ENCODE measurements at places on chromosomes 1 and 21.
A peak's percentile ranks its signal among the peaks of the same experiment; 100 is the strongest.

- H3K4me1 ChIP-seq = no peaks in the 10 kb centered on the region
- no peak overlapping the region for H3K4me3 ChIP-seq
- no peaks in the 10 kb centered on the region for H3K27me3 ChIP-seq
- DNase-seq = no peak
- no peaks in the 10 kb centered on the region for H3K36me3 ChIP-seq
Observed at GRCh38 chr1:100866041-100866900, 28.4 kb downstream of the EXTL2 start.

DNA sequence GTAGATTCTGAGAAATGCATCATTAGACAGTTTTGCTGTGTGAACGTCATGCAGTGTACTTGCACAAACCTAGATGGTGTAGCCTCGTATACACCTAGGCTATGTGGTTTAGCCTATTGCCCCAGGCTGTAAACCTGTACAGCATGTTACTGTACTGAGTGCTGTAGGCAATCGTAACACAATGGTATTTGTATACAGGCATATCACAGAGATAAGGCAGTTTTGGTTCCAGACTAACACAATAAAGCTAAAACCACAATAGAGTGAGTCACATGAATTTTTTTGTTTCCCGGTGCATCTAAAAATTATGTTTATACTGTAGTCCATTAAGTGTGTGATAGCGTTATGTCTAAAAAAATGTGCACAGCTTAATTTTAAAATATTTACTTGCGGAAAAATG, 6.9 kb downstream of the IL10RB start:
- H3K36me3 ChIP-seq = peaks cover 83% of the 10 kb centered on the region
- no peak overlapping the region for H3K27ac ChIP-seq
- DNase-seq = no peak
- no peak overlapping the region for H3K4me3 ChIP-seq

DNA sequence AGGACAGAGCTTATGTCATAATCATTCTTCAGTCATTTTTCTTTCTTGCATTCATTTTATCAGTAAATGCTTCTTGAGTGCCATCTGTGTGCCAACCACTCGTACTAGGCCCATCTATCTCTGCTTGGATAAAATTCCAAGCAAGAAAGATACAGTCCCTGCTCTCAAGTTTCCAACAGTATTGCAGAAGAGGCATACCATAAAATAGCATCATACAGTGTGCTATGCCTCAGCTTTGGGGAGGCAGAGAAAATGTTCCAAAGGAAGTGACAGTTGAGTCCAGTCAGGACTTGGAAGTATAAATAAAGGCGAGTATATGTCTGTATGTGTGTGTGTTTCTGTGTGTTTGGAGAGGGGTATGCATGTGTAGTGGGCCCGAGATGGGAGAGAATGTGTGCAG, 113.4 kb upstream of the HOOK1 start:
- H3K27ac ChIP-seq = no peak overlapping the region
- H3K4me3 ChIP-seq = no peak overlapping the region
- H3K27me3 ChIP-seq = no peaks in the 10 kb centered on the region
- H3K4me1 ChIP-seq = peaks cover 21% of the 10 kb centered on the region
- H3K36me3 ChIP-seq = no peaks in the 10 kb centered on the region
- DNase-seq = no peak

DNA sequence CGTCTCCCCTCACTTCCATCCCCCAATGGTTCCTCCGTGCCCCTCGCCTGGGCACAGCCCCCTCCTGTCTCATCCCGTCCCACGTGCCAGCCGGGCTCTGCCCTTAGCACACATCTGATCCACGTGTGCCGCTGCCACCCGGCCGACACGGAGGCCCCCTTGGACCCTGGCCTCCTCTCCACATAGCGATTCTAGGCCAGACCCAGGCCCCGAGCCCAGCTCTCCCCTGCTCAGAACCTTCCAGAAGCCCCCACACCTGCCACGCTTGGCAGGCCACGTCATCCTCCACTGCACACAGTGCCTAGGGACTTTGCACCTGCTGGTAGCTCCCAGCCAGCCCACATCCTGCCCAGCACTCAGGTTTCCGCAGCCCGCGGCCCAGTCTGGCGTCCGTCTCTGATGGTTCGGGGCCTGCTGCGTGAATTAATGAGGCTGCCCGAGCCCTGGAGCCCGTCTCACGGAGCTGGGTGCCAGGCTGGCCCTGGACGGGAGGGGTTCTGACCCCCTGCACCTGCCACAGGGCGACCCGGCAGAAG, 20.1 kb downstream of the PLCH2 start:
- no peak overlapping the region for H3K27ac ChIP-seq

- no peak for DNase-seq
- H3K27ac ChIP-seq = peak overlapping the region; percentile 48
- peaks cover 49% of the 10 kb centered on the region for H3K4me1 ChIP-seq
- no peaks in the 10 kb centered on the region for H3K27me3 ChIP-seq
- H3K36me3 ChIP-seq = no peaks in the 10 kb centered on the region
- no peak overlapping the region for H3K4me3 ChIP-seq
Observed at GRCh38 chr1:92992877-92993276, 31.6 kb upstream of the DIPK1A start.

- H3K27me3 ChIP-seq = no peaks in the 10 kb centered on the region
- no peak overlapping the region for H3K4me3 ChIP-seq
- DNase-seq = no peak
- H3K36me3 ChIP-seq = peaks cover 5% of the 10 kb centered on the region
- H3K27ac ChIP-seq = no peak overlapping the region
Observed at GRCh38 chr1:192161976-192162375, 3.7 kb downstream of the RGS18 start.

DNA sequence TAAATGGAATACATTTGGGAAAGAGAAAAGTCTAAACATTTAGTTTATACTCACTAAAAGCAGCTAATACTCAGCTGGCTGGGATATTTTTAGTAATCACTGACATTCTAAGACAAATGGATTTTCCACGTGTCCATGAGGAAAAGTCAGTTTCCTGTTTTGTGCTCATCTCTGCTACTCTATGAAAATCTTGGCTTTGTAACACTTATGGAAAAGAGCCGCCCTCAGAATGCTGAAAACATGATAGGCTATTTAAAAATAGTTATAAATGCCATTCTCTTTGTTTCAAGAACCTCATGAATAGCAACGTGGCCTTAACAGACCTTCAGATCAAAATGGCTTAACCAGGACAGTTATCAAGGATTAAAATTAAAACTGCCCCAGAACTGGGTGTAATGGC, 29.9 kb downstream of the MRAP start:
- peaks cover 25% of the 10 kb centered on the region for H3K36me3 ChIP-seq
- H3K4me1 ChIP-seq = no peaks in the 10 kb centered on the region
- H3K27ac ChIP-seq = no peak overlapping the region
- DNase-seq = no peak
- no peaks in the 10 kb centered on the region for H3K27me3 ChIP-seq

GRCh38 chr1:925561-926421, 2.1 kb downstream of the SAMD11 start:
- DNase-seq = no peak
- H3K27me3 ChIP-seq = peaks cover 59% of the 10 kb centered on the region
- peaks cover 20% of the 10 kb centered on the region for H3K4me1 ChIP-seq
- H3K4me3 ChIP-seq = peak overlapping the region; percentile 14
- H3K27ac ChIP-seq = peak overlapping the region; percentile 29
- no peaks in the 10 kb centered on the region for H3K36me3 ChIP-seq

GRCh38 chr1:109350655-109351054, 43.8 kb upstream of the MYBPHL start:
- H3K27me3 ChIP-seq = no peaks in the 10 kb centered on the region
- H3K4me3 ChIP-seq = no peak overlapping the region
- H3K36me3 ChIP-seq = no peaks in the 10 kb centered on the region
- H3K4me1 ChIP-seq = no peaks in the 10 kb centered on the region

GRCh38 chr1:156559086-156559796, 13.1 kb downstream of the IQGAP3 start:
- H3K4me3 ChIP-seq = no peak overlapping the region
- H3K4me1 ChIP-seq = no peaks in the 10 kb centered on the region
- H3K36me3 ChIP-seq = no peaks in the 10 kb centered on the region
- H3K27ac ChIP-seq = no peak overlapping the region
- DNase-seq = no peak

GRCh38 chr1:54069791-54070170, 16.4 kb downstream of the TCEANC2 start:
- H3K27ac ChIP-seq = no peak overlapping the region
- no peak for DNase-seq
- H3K36me3 ChIP-seq = peaks cover 2% of the 10 kb centered on the region
- no peak overlapping the region for H3K4me3 ChIP-seq
- H3K4me1 ChIP-seq = no peaks in the 10 kb centered on the region

DNA sequence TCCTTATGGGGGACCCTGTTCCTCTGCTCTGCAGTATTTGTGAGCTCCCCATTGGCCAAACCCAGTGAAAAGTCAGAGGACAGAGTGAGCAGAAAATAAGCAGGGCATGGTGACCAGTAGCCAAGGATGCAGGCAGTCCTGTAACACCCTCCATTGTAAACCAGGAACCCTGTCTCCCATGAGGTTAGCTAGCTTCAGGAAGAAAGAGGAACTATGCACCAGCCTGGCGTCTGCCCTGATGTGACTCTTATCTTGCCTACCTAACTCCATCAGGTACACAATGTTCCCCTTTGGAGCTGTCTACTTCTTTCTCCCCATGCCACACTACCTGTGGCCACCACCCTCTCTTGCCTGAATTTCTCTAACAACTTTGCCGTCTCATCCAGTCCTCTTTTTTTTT, 119.2 kb downstream of the LRIG2 start:
- H3K4me3 ChIP-seq = no peak overlapping the region
- no peak for DNase-seq
- H3K4me1 ChIP-seq = no peaks in the 10 kb centered on the region

GRCh38 chr21:32653326-32653901, 41.2 kb upstream of the CFAP298 start:
- peaks cover 2% of the 10 kb centered on the region for H3K4me1 ChIP-seq
- H3K36me3 ChIP-seq = peaks cover 70% of the 10 kb centered on the region
- H3K27ac ChIP-seq = no peak overlapping the region
- DNase-seq = peak; percentile 10

GRCh38 chr1:8055973-8056372, 29.9 kb upstream of the ERRFI1 start:
- peaks cover 4% of the 10 kb centered on the region for H3K27me3 ChIP-seq
- no peak overlapping the region for H3K4me3 ChIP-seq
- no peaks in the 10 kb centered on the region for H3K36me3 ChIP-seq
- H3K27ac ChIP-seq = no peak overlapping the region

GRCh38 chr1:28507247-28507645, 1.4 kb downstream of the RCC1 start:
- peaks cover 33% of the 10 kb centered on the region for H3K36me3 ChIP-seq
- peaks cover 68% of the 10 kb centered on the region for H3K4me1 ChIP-seq
- no peak for DNase-seq
- H3K4me3 ChIP-seq = peak overlapping the region; percentile 97

DNA sequence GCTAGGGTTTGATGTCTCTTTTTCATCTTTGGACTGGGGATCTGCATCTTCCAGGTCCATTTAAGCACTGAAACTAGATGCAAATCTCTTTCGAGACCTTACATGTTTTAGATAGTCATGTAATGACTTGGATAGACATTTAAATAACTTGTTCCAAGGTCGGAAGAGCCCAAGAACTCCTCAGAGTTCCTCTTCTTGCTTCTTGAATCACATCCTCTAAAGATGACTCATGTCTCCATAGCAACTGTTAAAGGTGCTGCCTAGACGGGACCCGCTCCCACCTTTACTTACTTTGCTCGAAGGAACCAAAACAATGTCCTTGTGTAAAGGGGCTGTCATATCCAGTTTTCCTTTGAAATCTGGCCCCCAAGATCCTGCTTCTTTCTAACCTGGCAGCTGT, 130.0 kb downstream of the EDEM3 start:
- no peaks in the 10 kb centered on the region for H3K36me3 ChIP-seq
- no peak overlapping the region for H3K27ac ChIP-seq
- H3K4me3 ChIP-seq = no peak overlapping the region
- H3K27me3 ChIP-seq = no peaks in the 10 kb centered on the region

GRCh38 chr1:6285336-6285735, 24.4 kb upstream of the GPR153 start:
- peaks cover 2% of the 10 kb centered on the region for H3K4me1 ChIP-seq
- H3K27me3 ChIP-seq = no peaks in the 10 kb centered on the region
- DNase-seq = no peak
- no peak overlapping the region for H3K4me3 ChIP-seq
- H3K36me3 ChIP-seq = no peaks in the 10 kb centered on the region

GRCh38 chr1:114455102-114455785, 55.8 kb downstream of the TRIM33 start:
- peaks cover 13% of the 10 kb centered on the region for H3K4me1 ChIP-seq
- no peak overlapping the region for H3K4me3 ChIP-seq
- H3K27me3 ChIP-seq = no peaks in the 10 kb centered on the region

DNA sequence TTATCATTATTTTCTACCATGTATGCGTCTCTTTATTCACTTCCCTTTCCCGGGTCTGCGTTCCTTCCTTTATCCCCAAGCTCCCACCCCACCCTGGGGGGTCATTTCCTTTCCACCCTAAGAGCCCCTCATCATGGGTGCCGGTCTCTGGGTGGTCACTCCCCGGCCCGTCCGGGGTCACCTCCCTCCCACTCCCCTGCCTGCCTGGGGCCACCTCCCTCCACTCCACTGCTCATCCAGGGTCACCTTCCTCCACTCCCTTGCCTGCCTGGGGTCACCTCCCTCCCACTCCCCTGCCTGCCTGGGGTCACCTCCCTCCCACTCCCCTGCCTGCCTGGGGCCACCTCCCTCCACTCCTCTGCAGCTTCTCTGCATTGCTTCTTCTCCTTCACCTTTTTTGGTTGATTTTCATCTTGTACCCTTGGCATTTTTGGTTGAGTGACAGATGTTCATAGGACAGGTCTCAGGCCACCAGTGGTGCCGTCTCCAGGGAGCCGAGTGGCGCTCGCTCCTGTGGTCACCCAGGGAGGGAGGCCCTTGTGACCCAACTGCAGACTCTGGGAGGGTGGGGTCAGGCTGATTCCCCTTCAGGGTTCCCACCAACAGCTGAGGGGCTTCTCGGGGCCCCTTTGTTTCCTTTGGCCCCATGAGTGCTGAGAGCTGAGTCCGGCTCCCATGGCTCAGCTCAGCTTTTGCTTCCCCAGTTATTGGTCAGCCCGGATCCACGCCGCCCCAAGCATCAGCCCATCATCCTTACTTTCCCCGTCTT, 48.6 kb upstream of the PCBP3 start:
- peak overlapping the region; percentile 58 for H3K27ac ChIP-seq
- no peak for DNase-seq
- H3K4me1 ChIP-seq = peaks cover 17% of the 10 kb centered on the region

GRCh38 chr1:7535934-7536878, 234.9 kb upstream of the VAMP3 start:
- no peaks in the 10 kb centered on the region for H3K4me1 ChIP-seq
- H3K36me3 ChIP-seq = no peaks in the 10 kb centered on the region
- no peak overlapping the region for H3K27ac ChIP-seq
- H3K4me3 ChIP-seq = no peak overlapping the region
- peaks cover 3% of the 10 kb centered on the region for H3K27me3 ChIP-seq
- DNase-seq = no peak

DNA sequence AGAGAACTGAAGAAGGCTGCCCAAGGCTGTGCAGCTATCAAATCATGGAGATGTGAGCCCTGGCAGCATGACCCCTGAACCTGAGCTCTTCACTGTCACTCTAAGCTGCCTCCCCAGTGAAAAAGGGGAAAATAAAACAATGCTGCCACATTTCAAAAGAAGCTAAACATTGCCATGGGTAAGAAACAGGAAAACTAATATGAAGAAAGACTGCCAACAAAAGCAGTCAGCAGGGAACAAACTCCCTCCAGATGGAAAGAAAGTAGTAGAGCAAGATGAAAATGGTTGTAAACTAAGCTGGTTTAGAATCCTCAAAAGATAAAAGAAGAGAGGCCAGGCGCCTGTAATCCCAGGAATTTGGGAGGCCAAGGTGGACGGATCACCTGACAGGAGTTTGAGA, 36.2 kb upstream of the CSF1 start:
- H3K27me3 ChIP-seq = peaks cover 6% of the 10 kb centered on the region
- peaks cover 10% of the 10 kb centered on the region for H3K4me1 ChIP-seq
- no peaks in the 10 kb centered on the region for H3K36me3 ChIP-seq

All from naive thymus-derived CD8-positive, alpha-beta T cell (primary cell).